Activated CD4-positive, alpha-beta T cell treated with anti-CD3 and anti-CD28 coated beads for 48 hours (primary cell): ENCODE measurements at places on chromosomes 2 and 18.

DNA sequence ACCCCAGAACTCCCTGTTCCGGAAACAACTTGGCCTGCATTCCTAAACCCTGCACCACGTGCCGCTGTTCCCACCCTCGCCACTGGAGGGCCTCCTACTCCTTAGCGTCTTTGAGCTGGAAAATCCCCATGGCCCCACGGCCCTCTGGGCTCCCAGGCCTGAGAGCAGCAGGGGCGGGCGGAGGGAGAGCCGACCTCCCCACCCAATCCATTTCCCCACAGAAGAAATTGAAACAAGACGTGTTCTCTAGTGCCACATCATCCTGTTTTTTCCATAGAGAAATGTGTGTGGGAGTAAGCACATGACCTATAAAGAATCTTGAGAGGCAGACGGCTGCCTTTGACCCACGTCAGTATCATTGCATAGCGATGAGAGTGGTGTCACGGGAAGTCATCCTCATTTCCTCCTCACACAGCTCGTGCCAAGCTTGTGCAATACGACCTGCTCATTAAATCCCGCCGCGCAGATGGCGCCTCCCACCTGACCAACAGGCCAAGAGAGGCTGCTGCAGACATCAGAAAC is 79.2 kb downstream of the LAMA1 start:
- peak; percentile 15 for DNase-seq

GRCh38 chr2:226139759-226140158 is 659.9 kb downstream of the IRS1 start:
- DNase-seq, result no peak

DNA sequence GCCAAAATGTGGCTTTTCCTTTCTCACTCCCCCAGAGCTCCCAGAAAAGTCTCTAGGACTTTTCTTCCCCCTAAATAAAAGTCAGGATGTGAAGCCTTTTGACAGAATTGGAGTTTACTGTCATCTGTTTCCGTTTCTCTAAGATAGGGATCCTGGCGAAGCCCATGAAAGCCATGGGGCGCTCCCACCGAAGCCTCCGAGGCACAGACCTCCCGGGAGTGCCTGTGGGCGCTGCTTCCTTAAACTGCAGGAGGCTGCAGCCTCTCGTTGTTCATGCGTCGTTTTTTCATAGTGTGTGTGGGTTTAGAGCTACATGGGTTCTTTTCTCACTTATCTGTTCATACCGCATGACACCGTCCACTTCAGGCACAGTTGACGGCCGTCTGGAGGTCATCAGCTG is 56.8 kb downstream of the ASAP2 start:
- DNase-seq, result no peak

- DNase-seq, result no peak
Observed at GRCh38 chr2:99939135-99939534, 203.3 kb downstream of the AFF3 start.

GRCh38 chr2:233457356-233457755 is 103.1 kb downstream of the DGKD start:
- DNase-seq, result no peak

- DNase-seq, result no peak
Observed at GRCh38 chr18:64203295-64203694, 54.4 kb upstream of the LINC00305 start.

GRCh38 chr2:64212801-64213321 is 68.6 kb upstream of the PELI1 start:
- peak; percentile 61 for DNase-seq

GRCh38 chr2:45776160-45776955 is 124.9 kb downstream of the PRKCE start:
- no peak for DNase-seq

- no peak for DNase-seq
Observed at GRCh38 chr2:156456616-156457015, 20.4 kb downstream of the GPD2 start.

- DNase-seq, result no peak
Observed at GRCh38 chr2:207629553-207629952, 4.4 kb upstream of the METTL21A start.
